Activated T-helper 1 cell treated with Interleukin-2 at 50 U/mL for 16 hours (primary cell): ENCODE measurements at places on chromosomes 3 and 15.

GRCh38 chr3:67653425-67654098 is 850 bp downstream of the SUCLG2 start:
- no peak for DNase-seq

- no peak for DNase-seq
These were observed 491.7 kb downstream of the ZIC1 start for GRCh38 chr3:147900851-147901250.

GRCh38 chr15:75508840-75509532 is 57.5 kb upstream of the SIN3A start:
- no peak for DNase-seq

- no peak for DNase-seq
These were observed 1291.9 kb upstream of the EPHA6 start for GRCh38 chr3:95522449-95522848.

DNA sequence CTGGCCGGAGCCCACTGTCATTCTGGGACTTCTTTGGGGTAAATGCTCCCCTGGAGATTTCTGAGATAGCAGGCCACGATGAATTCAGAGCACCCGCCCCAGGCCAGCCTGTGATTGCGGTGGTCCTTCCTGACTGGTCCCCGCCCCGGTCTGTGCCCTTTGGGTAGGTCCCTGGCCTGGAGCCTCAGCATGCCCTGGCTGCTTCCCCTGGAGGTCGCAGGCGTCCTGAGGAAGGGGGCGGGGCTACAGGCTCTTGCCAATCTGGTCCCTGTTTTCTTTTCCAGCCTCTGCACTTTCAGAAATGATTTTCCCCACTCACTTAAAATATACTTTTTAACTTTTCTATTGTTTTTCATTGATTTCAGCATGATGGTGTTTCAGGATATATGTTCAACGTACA is 250.2 kb upstream of the ATP10A start:
- DNase-seq: no peak

- no peak for DNase-seq
These were observed 22.6 kb upstream of the MTMR10 start for GRCh38 chr15:31013863-31014607.

GRCh38 chr3:60657972-60658371 is 593.3 kb downstream of the FHIT start:
- no peak for DNase-seq

GRCh38 chr3:49841126-49841696 is 15.2 kb downstream of the TRAIP start:
- no peak for DNase-seq

DNA sequence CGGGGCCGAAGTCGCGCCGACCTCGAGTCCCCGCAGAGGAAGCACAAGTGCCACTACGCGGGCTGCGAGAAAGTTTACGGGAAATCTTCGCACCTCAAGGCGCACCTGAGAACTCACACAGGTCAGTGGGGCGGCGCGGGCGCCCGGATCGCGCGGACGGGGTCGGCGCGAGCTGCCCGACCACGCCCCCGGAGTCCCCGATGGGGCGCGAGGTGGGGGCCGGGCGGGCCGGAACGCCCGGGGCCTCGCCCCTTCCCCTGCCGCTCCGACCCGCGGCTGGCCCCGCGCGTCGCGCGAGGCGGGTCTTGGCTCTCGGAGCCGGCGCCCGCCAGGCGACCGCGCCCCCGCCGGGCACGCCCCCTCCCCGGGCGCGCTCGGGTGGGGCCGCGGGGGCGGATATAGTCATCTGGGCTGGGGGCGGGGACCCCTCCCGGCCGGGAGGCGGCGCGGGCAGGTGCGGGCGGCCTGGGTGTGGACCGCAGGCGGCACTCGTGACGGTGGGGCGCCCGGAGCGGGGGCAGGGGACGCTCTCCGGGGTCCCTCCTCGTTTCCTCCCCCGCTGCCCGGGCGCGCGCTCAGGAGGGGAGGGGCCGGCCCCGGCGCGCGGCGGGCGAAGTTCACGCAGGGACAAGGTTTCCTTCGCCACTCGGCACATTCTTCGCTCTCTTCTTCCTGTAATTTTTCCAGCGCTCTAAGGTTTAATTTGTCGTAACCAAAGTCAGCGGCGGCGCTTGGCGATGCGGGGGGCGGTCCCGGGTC is 1.2 kb downstream of the KLF13 start:
- peak; percentile 75 for DNase-seq

GRCh38 chr3:171954690-171955383 is 84.5 kb upstream of the FNDC3B start:
- no peak for DNase-seq

DNA sequence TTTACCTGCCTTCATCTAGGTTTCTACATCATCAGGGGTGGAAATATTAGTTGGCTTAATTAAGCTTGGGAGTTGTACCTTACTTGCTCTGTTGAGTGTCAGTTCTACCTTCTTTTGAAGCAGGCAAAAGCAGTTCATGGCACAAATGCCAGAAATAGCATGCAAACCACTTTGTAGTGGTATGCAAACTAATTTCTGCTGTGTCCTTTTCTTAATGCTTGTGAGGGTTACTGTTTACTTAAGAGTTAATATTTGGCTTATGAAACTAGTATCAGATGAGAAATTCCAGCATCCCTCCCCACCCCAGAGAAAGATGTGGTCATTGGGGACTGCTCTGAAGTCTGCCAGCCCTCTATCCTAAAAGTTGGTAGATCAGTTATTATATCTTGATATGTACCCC is 7.1 kb downstream of the ATP2C1 start:
- DNase-seq: no peak

DNA sequence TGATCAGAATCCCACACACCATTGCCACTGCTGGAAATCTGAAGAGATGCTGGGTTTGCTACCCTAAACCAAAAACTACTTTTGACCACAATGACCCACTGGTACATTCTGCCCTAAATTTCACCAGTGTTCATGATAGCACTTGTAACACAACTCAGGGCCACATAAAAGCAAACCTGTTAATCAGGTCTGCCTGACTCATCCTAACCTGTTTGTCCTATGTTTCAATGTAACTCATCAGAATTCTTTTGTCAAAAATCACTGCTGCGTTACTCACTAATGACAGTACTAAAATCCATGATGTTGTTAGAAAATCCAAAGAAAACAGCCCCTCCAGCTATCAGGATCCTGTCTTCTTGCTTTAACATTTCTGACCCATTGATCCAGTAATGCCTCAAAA is 55.6 kb upstream of the XCR1 start:
- no peak for DNase-seq

DNA sequence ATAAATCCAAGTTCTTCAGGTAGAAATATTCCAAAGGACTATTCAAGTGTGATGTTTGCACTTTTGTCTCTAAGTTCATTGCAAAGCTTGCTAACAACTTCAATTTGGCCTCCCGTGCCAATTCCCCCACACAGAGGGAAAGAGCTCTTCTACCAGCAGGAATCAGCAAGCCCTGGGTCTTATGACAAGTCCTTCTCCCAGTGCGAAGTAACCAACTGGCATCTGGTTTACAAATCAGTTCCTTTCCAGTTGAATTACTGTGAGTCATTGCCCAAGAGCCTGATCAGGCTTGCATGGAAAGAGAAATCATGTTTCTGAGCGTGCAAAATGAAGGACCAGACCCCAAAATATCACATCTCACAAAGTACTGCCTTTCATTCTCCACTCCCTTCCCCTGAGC is 62.7 kb upstream of the SLCO3A1 start:
- DNase-seq: no peak

GRCh38 chr3:37161351-37161750 is 13.0 kb downstream of the LRRFIP2 start:
- DNase-seq: no peak

- DNase-seq: no peak
These were observed 60.5 kb upstream of the LRIG1 start for GRCh38 chr3:66561367-66561766.
